ENCODE measurements at places on chromosomes 16 and 17. TPM values are rescaled to one million over a fixed set of nuclear protein-coding genes. Genes with fewer than 3 reads are reported as not detected.

The OSBPL7 gene
- 4.7 TPM for total RNA-seq

The E4F1 gene
- 22.9 TPM for total RNA-seq

The KRT25 gene
- not detected for total RNA-seq

The RAB37 gene
- total RNA-seq = 0.67 TPM

The TMEM238L gene
- total RNA-seq = not detected

The PEX12 gene
- total RNA-seq = 5.5 TPM

The HES7 gene
- 0.89 TPM for total RNA-seq

The ZG16 gene
- total RNA-seq = not detected

The FBXL16 gene
- 0.45 TPM for total RNA-seq

The TBC1D3 gene
- total RNA-seq = not detected

The SLFN12L gene
- under 0.01 TPM for total RNA-seq

The P2RX1 gene
- total RNA-seq = under 0.01 TPM

The FBXW10 gene
- total RNA-seq = not detected

All from bronchus fibroblast of lung (primary cell).